ENCODE measurements at places on chromosomes 2 and 18. TPM values are rescaled to one million over a fixed set of nuclear protein-coding genes. Genes with fewer than 3 reads are reported as not detected.

The CXCR1 gene
- polyA plus RNA-seq = not detected

The VIT gene
- polyA plus RNA-seq = 6.9 TPM

The TUBA4B gene
- polyA plus RNA-seq = not detected

The IL36G gene
- not detected for polyA plus RNA-seq

The MARCO gene
- not detected for polyA plus RNA-seq

The FZD7 gene
- 3.3 TPM for polyA plus RNA-seq

The IL1R2 gene
- polyA plus RNA-seq = not detected

The COLEC11 gene
- polyA plus RNA-seq = 46.8 TPM

The SLC9A4 gene
- polyA plus RNA-seq = 0.15 TPM

The SAP130 gene
- 5.7 TPM for polyA plus RNA-seq

The RPS27A gene
- 923 TPM for polyA plus RNA-seq

The SAG gene
- polyA plus RNA-seq = not detected

The KCNIP3 gene
- 4.2 TPM for polyA plus RNA-seq

The MTA3 gene
- polyA plus RNA-seq = 9.6 TPM

The MYOM1 gene
- 3.9 TPM for polyA plus RNA-seq

The C2orf66 gene
- not detected for polyA plus RNA-seq

The SYT4 gene
- 76.1 TPM for polyA plus RNA-seq

The PROC gene
- polyA plus RNA-seq = not detected

The CNTNAP5 gene
- polyA plus RNA-seq = 40.2 TPM

The HOXD9 gene
- polyA plus RNA-seq = not detected

The C1QL2 gene
- polyA plus RNA-seq = not detected

The RANBP2 gene
- 25.6 TPM for polyA plus RNA-seq

The NHEJ1 gene
- polyA plus RNA-seq = 7.2 TPM
